Activated CD4-positive, CD25-positive, alpha-beta regulatory T cell (primary cell): ENCODE measurements at places on chromosomes 1 and 21.

DNA sequence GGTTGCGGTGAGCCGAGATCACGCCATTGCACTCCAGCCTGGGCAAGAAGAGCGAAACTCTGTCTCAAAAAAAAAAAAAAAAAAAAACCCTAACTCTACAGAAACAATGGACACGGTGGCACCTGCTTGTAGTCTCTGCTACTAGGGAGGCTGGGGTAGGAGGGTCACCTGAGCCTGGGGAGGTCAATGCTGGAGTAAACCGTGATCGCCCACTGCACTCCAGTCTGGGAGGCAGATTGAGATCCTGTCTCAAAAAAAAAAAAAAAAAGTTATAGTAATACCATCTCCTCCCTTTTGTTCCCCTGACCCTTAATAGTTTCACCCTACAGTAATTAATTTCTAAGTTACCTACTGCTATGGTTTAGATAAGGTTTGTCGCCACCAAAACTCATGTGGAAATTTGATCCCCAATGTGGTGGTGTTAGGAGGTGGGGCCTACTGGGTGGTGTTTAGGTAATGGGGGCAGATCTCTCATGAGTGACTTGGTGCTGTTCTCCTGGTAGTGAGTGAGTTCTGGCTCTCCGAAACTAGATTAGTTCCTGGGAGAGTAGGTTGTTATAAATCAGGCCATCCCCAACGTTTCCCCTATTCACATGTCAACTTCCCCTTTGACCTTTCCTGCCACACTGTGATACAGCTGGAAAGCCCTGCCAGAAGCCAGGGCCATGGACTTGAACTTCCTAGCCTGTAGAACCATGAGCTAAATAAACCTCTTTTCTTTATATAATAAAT is 9.8 kb downstream of the FBXO42 start:
- DNase-seq: no peak

- peak; percentile 10 for DNase-seq
Measured at GRCh38 chr21:33196941-33197374, 32.8 kb upstream of the IFNAR2 start.

DNA sequence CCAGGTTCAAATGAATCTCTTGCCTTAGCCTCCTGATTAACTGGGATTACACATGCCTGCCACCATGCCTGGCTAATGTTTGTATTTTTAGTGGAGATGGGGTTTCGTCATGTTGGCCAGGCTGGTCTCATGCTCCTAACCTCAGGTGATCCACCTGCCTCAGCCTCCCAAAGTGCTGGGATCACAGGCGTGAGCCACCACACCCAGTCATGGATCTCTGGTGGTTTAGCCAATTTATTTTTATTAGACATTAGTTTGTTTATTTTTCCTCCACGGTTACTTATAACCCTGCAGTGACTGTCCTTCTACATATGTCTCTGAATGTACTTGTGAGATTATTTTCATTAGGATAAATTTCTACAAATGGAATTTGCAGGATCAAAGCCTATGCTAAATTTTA is 5.3 kb downstream of the ITSN1 start:
- no peak for DNase-seq

DNA sequence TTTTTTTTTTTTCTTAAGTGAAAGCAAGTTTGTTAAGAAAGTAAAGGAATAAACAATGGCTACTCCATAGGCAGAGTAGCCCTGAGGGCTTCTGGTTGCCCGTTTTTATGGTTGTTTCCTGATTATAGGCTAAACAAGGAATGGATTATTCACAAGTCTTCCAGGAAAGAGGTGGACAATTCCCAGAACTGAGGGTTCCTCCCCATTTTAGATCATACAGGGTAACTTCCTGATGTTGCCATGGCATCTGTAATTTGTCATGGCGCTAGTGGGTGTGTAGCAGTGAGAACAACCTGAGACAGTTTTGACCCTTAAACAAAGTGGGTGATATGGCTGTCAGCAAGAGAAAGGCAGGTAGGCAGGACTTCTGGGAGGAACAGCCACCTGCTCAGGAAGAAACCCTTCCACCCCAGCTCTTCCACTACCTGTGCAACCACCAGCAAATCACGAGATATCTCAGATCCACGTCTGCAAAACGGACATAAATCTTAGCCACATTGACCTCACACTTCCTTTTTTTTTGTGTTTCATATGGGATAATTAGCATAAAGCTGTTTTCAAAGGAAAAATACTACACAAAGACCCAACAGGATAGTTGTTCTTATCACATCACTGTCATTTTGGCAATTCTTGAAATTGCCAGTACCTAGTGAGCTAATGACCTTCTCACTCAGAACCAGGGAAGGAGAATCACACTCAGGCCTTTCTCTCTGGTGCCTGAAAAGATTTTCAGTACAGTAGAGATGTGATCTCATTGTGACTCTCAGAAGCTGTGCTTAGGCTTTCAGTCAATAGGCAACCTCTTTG is 34.8 kb upstream of the DUSP10 start:
- DNase-seq: no peak

- no peak for DNase-seq
Measured at GRCh38 chr1:175062858-175063257, 4.8 kb upstream of the TNN start.

- no peak for DNase-seq
Measured at GRCh38 chr1:150876119-150876454, 312 bp downstream of the ARNT start.

DNA sequence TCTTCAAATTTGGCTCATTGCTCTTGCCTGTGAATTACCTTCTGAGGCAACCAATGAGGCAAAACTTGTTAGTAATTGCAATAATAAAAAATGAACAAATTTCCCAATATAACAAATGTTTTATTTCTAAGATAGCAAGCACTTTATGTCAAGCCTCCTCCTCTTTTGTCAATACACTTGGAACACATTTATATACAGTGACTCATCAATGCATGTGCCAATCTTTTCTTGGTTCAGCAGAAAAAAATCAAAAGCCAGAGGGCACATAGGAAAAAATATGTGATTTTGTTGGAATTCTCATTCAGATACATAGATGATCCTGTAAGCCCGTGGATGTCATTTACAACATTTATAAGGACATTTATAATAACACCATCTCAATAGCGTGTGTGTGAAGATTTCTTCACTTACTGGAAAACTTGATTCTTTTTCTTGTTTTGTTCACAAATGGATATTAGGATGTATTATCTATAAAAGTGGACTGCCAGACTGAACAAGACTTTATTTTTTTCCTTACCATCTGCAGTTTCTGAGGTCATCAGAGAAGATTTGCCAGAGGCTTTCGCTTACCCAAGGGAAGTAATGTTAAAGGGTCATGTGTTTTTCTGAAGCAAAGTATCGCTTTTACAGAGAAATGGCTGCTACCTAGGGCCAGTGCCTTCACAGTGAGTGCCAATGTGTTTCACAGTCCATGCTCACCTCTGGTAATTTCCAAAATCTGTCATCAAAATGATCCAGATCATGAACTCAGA is 645.7 kb upstream of the PTBP2 start:
- DNase-seq: no peak

DNA sequence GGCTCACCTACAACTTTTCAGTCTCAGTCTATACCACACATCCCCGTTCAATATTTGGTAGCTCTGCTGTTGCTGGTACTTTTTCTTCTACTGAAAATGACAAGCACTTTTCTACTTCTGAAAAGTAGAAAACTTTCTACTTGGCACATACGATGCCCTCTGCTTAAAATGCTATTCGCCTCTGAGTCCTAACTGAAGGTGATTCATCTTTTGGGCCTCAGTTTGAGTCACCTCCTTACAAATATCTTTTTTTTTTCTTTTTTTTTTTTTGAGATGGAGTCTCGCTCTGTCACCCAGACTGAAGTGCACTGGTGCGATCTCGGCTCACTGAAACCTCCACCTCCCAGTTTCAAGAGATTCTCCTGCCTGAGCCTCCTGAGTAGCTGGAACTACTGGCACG is 136.0 kb upstream of the CYYR1 start:
- no peak for DNase-seq

DNA sequence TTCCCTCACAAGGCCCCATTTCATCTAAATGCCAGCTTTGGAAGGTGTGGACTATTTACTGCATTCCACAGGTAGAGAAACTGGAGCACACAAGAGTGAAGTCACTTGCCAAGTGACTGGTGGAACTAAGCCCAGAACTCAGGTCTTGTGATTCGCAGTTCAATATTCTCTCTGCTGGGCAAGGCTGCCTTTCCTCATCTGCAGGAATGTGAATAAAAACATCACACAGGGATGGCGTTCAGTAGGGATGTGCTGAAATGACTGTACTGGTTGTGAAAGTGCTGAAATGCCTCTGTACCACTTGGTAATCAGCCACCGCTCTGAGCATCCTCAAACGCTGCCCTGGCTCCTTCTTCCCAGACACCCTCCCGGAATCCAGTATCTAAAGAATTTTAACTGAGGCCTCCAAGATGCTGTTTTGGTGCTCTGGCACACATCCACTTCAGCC is 145.6 kb downstream of the HIVEP3 start:
- no peak for DNase-seq

- no peak for DNase-seq
Measured at GRCh38 chr1:17923666-17924065, 168.5 kb downstream of the ACTL8 start.

DNA sequence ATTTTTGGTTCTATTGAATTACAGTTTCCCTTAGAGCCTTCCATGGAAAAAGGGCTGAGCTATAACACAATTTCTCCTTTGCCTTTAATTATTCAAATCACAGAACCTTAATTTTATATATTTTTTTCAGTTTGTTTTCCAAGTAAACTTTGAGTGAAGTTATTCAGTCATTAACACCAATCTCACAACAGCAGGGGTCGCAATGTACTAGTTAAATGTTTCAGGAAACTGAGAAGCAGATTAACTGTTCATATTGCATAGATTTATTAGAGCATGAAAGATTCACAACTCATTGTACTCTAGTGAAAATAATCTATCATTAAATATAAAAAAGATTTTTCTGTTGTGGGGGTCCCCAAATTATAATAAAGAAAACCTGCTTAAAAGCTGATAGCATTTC is 64.1 kb downstream of the KIFAP3 start:
- DNase-seq: no peak

DNA sequence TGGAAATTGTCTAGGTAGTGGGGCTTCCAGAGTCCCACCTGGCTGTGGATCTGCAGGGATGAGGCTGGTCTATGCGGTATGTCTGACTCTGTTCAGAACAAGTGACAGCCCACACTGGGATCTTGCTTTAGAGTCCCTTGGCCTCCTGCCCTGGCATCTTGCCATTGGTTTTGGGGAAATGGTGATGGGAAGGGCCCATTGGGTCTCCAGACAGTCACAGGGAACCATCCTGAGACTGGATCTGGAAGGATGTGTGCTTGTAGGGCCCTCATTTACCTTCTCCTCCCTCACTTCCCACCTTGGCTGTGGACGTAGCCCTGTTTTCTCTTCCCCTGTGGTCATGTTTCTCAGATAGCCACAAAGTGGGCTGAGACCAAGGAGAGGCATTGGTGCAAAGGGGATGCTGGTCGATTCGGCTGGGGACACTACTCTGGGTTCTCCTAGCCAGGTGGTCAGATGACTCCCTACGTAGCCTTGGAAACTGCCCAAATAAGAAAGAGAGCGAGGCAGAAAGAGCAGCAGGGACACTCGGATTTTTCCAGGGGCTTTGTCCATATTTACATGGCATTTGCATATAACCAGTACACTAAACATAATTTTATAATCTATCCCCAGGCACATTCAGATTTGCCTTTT is 15.1 kb downstream of the SOX13 start:
- no peak for DNase-seq

GRCh38 chr1:231770506-231771175 is 144.1 kb downstream of the DISC1 start:
- no peak for DNase-seq

- DNase-seq: no peak
Measured at GRCh38 chr1:156926175-156926574, 5.7 kb downstream of the LRRC71 start.

DNA sequence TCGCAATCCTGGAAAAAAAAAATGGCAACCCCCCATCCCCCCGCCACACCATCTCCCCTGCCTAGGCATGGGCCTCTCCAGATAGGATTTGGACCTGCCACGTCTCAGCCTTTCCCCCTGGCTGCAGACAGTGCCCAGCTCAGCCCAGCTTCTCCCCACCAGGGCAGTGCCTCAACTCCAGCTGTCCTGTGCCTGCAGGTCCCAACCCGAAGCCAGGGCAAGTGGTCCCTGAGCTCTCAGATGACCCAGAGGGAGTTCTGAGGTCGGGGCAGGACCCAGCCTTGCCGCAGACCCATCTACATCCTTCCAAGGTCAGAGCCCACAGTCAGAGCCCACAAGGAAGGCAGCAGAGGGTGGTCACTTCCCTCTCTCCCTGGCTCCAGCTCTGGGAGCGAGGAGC is 86.7 kb upstream of the POU3F1 start:
- DNase-seq: no peak

DNA sequence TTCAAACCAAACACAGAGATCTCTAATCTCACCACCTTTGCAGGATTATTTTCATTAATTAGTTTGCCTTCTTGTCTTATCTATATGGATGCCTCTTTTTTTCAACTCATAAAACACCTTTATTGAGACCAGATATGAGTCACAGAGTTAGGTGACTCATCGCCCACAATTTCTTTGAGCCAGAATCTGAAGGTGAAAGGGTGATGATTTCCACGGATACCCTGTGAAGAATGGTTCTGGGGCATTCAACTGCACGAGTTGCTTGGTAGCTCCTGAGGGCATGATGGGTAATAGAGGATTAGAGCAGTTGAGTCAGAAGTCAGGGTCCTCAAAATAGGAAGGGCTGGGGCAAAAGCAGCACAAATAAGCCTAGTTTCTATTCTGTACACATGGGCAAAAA is 128.2 kb downstream of the TBX19 start:
- DNase-seq: no peak

GRCh38 chr1:9196129-9197040 is 38.2 kb upstream of the H6PD start:
- peak; percentile 9 for DNase-seq

DNA sequence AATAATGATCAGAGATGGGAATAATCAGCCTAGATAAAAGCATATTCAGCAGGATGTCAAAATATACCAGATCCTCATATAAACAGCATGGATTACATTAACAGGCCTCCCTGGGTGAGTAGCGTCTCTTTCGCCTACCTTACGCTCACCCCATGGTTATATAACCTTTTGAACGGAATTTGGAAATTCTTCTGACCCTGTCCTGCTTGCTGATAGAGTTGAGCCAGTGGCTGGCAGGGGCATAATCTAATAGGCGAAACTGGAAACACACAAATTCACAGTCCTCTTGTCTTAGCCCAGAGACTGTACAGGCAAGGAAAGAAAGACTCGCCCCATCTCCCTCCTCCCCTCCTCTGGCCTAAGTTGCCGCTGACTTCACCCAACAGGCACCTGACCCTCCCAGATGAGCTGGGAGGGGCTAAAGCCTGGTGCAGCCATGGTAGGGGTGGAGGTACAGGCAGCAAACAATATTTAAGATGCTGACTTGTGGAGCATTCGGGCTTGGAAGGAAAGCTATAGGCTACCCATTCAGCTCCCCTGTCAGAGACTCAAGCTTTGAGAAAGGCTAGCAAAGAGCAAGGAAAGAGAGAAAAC is at the start of gene ANGPTL7:
TSS of gene ANGPTL7 (plus strand) at position 498 of the 594 bp plus-strand sequence. CDS start 225 bp downstream, outside the sequence.
- no peak for DNase-seq

GRCh38 chr1:29466258-29466657 is 229.9 kb downstream of the PTPRU start:
- no peak for DNase-seq

DNA sequence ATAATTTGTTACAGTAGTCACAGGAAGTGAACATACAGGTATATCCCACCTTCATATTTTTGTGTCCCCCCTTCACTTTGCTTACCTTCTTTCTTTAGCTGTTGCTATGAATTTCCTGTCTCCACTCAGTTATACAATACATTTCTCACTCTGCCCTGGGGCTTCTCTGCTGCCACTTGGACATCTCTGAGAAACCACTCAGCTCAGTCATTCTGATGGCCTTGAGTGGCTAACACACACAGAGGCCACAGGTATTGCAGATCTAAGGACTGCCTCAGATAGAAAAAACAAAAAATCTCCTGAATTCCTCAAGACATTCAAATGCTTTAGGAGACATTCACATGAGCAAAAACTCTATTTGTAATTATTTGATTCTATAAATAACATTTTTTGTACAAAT is 87.7 kb downstream of the OLFM3 start:
- no peak for DNase-seq
